ENCODE measurements at places on chromosomes 2 and 18. TPM values are rescaled to one million over a fixed set of nuclear protein-coding genes. Genes with fewer than 3 reads are reported as not detected.

DLX2 gene
- 0.84 TPM for total RNA-seq

NTSR2 gene
- not detected for total RNA-seq

GGCX gene
- total RNA-seq = 21.3 TPM

RGPD3 gene
- 0.73 TPM for total RNA-seq
